ENCODE measurements at places on chromosomes 1 and 21. TPM values are rescaled to one million over a fixed set of nuclear protein-coding genes. Genes with fewer than 3 reads are reported as not detected.

DNA sequence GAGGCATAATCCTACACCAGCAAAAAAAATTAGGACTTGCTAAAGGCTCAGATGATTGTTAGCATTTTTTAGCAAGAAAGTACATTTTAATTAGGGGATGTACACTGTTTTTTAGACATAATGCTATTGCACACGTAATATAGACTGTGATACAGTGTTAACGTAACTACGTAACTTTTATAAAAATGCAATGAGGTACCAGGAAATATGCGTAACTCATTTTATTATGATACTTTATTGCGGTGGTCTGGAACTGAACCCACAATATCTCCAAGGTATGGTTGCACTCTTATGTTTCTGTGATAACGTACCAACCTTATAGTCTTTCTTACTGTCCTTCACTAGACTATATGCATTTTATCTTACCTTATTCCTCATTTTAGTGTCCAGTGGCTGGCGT, 62.8 kb upstream of the B3GALT2 start:
- no peak for DNase-seq

GRCh38 chr1:37425221-37425620, 49.2 kb upstream of the ZC3H12A start:
- DNase-seq = no peak

HPDL gene
- 54.6 TPM for total RNA-seq

DNA sequence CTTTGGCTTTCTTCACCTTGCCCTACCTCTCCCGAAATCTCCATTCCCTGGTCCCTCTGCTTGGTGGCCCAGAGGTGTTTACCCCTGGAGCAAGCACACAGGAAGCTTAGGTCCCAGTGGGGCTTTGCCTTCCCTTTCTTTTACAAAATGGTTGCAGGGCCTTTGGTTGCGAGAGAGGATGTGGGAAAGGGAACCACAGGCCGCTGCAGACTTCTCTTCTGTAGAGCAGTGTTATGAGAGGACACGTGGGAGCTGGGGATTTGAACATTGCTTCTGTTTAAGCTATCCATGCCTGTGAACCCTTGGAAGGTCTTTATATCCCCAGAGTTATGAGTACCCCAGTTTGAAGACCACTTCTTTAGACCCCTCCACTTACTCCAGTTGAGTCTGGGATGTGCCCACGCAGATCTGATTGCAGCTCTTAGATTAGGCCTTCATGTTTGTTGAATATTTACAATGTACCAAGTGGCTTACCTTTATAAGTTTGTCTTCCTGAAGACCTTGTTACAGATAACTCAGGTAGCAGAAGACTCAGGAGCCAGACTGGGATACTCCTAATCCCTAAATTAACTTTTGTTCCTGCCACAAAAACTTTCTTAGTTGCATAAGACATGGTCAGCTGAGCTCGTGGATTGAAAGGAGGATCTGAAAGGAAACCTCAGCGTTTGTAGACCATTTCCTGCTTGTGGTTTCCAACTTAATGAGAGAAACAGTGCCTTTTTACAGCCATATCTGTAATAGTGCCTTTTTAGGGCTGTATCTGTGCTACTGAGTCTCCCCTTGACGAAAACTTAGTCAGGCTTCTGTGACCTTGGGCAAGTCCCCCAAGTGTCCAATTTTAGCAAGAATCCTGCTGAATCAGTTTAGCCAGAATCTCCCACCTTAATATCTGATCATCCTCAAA, 21.9 kb upstream of the IVNS1ABP start:
- DNase-seq = peak; percentile 86

DNA sequence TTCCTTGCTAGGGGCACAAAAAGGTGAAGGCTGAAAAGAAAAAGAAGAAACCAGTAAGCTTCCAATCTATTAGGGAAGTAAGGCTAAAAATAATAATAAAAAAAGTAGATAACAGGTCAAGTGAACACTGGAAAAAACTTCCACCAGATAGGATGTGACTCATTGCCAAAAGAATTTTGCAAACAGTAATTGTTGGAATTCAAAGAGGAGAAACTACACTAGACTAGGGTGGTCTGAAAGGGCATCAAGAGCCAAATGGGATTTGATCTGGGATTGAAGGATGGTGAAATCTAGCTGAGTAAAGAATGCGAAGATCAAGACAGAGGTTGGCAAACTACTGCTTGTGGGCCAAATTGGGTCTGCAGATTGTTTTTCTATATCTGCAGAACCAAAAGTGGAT, 6.0 kb upstream of the ST6GALNAC3 start:
- no peak for DNase-seq

CASQ1 gene
- 0.21 TPM for total RNA-seq

- no peak for DNase-seq
Measured at GRCh38 chr1:81559662-81560350, 240.9 kb upstream of the ADGRL2 start.

SYPL2 gene
- total RNA-seq = 0.08 TPM

DIRAS3 gene
- total RNA-seq = not detected

GRCh38 chr1:60133000-60133673, 59.6 kb upstream of the C1orf87 start:
- DNase-seq = no peak

PLA2G2C gene
- not detected for total RNA-seq

GRCh38 chr1:78619446-78619802, 824 bp upstream of the IFI44L start:
- DNase-seq = no peak

GRCh38 chr1:71640998-71641397, 560.2 kb upstream of the ZRANB2 start:
- no peak for DNase-seq

All from GM12878 (cell line).